Erythroblast (primary cell): ENCODE measurements at places on chromosomes 7 and 10.

DNA sequence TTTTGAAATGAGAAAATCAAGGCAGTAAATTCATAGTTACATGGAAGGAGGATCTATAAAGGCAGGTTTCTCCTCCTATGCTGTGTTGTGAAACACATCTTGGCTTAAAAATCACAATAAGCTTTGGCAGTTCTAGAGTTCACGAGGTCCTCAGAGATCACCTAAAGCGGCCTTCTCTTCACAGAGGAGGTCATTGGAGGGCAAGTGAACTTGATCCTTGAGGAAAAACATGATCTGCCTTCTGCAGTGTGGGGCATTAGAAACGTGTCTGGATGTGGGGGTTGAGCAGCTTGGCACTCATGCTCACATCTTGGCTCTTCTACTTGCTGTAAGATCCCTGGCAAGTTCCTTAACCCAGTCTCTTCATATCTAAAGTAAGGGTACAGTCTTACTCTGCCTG lies 96.1 kb upstream of the BMPER start:
- DNase-seq = no peak

DNA sequence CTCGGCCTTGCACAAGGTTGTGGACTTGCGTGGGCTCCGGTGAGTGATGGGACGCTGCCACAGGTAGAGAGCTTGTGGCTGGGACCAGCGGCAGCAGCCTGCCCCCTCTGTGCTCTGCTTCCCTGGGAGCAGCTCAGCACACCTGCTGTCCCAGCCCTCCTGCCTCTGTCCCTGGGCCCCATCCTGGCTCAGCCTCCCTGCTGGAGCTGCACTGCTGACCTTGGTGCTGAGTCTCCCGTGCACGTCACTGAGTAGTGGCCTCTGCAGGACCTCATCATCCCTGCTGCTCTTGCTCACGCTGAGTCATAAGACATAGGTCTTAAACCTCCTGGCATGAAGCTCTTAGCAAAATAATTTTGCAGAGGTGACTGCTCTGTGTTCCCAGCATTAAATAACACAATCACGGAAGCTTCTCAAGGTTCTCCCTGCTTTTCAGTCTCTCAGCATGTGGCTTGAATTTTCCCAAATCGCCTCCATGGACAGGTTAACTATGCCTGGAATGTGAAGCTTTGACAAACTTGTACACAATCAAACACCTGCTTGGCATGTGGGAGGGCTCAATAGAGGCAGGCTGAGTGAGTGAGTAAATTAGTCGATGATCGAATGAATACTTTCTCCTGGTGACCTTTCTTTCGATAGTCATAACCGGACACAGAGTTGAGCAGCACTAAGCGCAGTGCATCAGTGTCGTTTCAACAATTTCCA lies 63.8 kb upstream of the NPS start:
- DNase-seq = no peak

DNA sequence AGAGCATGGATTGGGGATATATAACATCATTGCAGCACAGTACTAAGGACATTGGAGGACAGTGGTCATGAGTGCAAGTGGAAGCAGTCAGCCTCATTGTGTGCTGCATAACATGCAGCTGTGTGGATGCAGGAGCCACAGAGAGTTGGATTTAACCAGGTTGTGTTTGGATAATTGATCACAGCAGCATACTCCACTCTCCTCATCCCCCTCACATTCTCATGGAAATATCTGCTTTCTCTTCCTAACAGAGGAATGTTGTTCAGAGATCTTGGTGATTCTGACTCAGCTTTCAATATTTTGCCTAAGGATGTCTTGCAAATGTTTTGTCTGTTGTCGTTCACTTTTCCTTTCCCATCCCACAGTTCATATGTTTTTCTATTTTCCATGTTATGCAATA lies 31.8 kb upstream of the LSM8 start:
- DNase-seq = no peak

GRCh38 chr10:30865141-30865926 lies 166.3 kb downstream of the ZNF438 start:
- no peak for DNase-seq

DNA sequence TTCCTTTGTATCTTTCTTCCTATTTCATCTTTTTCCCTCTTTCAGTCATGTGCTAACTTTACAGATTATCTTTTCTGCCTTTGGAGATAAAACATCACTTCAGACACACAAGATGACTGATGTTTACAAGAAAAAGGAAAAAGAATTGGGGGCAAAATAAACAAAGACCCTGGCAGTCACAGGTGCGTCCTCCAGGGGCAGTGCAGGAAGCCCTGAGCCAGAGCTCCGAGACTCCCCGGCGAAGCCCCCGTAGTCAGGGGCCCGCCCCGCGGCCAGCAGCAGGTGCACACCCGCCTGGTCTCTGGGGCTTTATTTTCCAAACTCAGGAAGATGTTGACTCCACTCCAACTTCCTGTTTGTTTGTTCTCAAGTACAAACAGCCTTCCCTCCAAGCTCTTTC lies 10.2 kb downstream of the STK32C start:
- DNase-seq = no peak

DNA sequence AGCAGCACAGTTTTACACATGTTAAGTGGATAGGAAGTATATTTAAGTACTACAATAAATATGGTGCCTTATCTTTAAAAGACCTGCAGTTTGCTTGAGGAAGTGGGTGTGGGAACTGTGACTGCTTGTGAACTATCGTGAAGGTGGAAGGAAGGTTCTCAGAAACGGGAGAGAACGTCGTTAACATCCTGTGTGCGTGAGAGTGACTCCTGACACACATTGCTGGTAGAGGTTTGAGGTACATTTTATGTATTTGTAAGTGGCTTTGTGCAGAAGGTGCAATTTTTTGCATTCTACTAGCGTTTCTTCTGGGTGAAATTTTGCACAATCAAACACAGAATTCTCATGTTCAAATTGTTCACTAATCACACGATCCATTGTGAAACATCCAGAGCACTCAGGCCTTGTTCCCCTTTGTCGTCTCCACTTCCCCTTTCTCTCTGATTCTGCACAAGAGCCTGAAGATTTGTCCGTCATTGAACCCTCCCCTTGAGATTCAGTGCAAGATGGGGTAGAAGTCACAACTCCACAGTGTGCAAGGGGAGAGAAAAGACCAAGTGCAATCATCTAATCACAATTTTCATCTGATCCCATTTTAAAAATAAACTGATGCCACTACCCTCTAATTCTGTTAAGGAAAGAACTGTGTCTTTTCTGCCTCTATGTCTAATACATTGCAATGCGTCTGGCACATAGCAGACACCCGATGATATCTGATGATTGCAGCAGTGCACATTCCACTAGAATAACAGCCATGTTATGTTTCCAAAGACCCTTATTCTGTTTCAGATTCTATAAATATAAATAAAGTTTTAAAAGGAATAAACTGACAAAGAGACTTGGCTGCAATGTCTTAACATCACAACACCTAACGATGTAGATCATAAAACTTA lies 279.9 kb downstream of the NEBL start:
- no peak for DNase-seq

DNA sequence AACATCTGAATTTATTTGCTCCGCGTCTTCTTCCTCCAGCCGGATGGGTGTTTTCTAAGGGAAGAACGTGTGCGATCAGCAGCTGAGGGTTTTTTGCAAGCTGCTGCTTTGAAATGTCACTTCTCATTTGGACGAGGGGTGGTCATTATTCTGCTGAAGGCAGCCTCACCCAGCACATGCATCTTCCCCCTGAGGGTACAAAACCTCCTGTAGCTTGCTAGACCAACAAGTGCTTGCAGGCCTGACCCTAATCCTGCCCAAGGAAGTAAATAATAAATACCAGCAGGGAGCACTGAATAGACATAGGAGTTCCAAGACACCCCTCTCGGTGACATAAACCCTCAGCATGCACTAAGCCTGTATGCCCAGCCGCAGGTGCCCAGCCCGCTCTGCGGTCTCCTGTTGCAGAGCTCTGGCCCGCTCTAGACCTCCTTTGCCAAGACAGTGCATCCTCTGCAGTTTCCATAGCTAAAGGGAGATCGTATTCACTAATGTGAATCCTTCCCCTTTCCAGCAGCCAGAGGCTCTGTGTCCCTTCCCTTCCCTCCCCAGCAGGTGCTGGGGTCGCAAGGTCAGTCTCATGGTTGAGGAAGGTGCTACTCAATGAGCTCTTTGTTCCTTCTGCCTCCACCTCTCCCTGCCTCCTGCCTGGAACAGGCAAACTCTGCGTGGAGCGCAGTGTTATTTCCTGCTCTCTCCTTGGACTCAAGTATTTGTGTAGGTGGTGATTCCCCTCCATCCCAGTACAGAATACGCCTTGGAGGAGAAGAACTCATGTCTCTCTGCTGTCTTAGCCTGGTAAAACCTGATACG lies 36.6 kb downstream of the SBDS start:
- no peak for DNase-seq

GRCh38 chr10:102001435-102002068 lies 54.4 kb downstream of the ARMH3 start:
- no peak for DNase-seq

GRCh38 chr7:88395715-88396114 lies 89.0 kb upstream of the STEAP4 start:
- no peak for DNase-seq

- DNase-seq = peak; percentile 5
Observed at GRCh38 chr10:26857991-26858706, 2.6 kb downstream of the ABI1 start.

- DNase-seq = no peak
Observed at GRCh38 chr10:49093922-49094321, 21.4 kb downstream of the VSTM4 start.

GRCh38 chr7:2139004-2139699 lies 93.6 kb downstream of the MAD1L1 start:
- DNase-seq = no peak

DNA sequence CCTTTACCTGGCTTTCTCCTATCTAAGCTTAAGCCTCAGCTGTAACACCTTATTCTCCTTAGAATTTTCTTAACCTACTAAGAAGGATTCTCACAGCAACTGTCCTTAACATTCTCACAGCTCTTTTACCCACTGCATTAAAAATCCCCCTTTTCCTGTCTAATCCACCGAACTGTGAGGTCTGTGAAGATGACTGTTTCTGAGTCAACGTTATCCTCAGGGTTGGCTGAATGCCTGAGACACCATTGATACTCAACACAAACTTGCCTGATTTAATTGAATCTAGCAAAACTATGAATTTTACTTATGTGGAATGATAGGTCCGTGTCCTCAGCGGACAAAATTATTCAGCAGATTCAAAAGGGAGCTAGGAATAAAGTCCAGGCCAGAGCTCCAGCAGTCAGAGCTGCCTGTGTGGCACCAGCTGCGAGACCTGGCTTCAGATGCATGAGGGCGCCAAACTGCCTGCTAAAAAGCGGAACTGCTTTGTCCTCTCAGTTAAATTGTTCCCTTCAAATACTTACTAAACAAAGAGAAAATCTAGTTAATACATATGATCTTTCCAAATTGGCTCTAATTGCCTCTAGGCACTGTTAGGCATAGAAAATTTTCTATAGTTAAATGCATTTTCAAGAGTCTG lies 33.4 kb upstream of the VWDE start:
- no peak for DNase-seq

DNA sequence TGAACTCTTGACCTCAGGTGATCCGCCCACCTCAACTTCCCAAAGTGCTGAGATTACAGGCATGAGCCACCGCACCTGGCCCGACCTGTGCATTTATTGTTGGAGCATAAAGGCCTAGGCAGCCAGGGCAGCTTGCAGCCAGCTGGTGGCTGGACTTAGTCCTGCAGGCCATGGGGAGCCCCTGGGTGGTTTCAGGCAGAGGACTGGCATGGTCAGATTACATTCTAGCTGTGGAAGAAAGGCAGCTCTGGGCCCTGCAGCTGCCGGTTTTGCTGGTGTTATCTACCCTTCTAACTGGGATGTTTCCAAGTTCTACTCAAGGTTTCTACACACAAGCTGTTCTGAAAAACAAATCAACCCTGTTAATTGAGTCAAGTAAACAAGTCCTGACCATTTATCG lies 22.7 kb upstream of the MKRN1 start:
- peak; percentile 77 for DNase-seq

DNA sequence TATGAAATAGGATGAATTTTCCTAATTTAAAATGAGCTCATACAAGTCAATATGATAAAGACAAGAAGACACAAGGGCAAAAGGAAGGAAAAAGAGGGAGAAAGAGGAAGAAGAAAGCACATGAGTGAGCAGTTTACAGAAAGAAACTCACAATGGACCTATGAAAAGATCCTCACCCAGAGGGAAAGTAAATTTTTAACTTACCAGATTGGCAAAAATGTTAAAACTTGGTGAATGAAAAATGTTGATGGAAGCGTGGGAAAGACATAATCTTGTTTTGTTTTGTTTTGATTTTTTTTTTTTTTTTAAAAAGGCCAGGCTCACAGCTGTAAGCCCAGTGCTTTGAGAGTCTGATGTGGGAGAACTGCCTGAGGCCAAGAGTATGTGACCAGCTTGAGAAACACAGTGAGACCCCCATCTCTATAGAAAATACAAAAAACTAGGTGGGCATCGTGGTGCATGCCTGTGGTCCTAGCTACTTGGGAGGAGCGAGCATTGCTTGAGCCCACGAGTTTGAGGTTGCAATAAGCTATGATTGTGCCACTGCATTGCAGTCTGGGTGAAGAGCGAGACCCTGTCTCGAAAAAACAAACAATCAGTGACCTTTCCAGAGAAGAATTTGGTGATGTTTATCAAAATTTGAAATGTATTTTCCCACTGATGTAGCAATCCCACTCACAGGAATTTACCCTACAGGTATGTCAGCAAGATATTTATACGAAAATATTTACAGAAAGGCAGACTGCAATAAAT lies 152.9 kb upstream of the ASAH2 start:
- no peak for DNase-seq

GRCh38 chr7:140640060-140640637 lies 464 bp downstream of the DENND2A start:
- no peak for DNase-seq

- DNase-seq = no peak
Observed at GRCh38 chr10:132921818-132922807, 20.3 kb downstream of the CFAP46 start.

- DNase-seq = no peak
Observed at GRCh38 chr7:132500727-132501440, 75.4 kb downstream of the PLXNA4 start.

- no peak for DNase-seq
Observed at GRCh38 chr10:6657196-6657595, 77.1 kb upstream of the PRKCQ start.

DNA sequence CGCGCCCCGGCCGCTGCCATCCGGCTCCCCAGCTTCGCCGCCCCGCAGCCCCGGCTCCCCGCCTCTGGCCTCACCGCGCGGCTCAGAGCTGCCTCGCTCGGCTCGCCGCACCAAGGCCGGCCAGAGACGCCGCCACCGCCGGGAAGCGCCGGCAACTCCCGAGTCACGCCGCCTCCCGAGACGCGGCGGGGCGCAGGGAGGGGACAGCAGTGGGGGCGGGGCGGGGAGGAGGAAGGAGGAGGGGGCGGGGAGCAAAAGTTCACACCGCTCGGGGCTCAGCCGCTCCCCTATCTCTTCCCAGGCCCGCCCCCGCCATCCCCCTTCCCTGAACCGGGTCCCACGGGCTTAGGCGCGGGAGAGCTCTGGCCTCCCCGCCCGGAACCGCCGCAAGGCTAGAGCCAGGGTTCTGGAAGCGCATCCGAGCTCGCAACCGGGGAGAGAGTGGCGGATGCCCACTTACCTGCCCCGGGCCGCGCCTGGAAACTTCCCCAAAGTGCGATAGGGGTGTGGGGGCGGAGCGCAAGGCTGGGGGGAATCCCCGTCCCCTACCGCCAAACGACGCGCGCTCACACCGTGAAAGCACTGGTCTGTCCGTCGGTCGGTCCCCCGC lies 1.0 kb downstream of the CHST15 start:
- DNase-seq = no peak

- no peak for DNase-seq
Observed at GRCh38 chr7:19869979-19870378, 96.6 kb upstream of the TMEM196 start.

- DNase-seq = no peak
Observed at GRCh38 chr10:28326516-28327490, 23.9 kb upstream of the MPP7 start.

- DNase-seq = no peak
Observed at GRCh38 chr7:301291-302053, 11.5 kb downstream of the FOXL3 start.
